CD4-positive, alpha-beta T cell (primary cell): ENCODE measurements at places on chromosomes 1 and 21. TPM values are rescaled to one million over a fixed set of nuclear protein-coding genes. Genes with fewer than 3 reads are reported as not detected.

DNA sequence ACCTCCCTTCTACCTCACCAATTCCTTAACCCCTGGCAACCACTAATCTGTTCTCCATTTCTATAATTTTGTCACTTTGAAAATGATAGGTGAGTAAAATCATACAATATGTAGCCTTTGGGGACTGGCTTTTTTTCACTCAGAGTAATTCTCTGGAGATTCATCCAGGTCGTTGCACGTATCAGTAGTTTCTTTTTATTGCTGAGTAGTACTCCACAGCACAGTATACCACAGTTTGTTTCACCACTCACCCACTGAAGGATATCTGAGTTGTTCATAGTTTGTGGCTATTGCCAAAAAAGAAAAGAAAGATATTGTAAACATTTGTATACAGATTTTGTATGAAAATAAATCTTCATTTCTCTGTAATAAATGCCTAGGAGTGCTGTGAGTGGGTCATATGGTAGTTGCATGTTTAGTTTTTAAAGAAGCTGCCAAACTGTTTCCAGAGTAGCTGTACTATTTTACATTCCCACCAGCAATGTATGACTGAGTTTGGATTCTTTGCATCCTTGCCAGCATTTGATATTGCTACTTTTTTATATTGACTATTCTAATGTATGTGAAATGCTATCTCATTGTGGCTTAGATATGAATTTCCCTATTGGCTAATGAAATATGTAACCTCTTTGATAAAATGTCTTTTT lies 3.7 kb downstream of the CHD1L start:
- DNase-seq = no peak
- H3K4me3 ChIP-seq = no peak overlapping the region
- peaks cover 25% of the 10 kb centered on the region for H3K4me1 ChIP-seq
- H3K27ac ChIP-seq = no peak overlapping the region

- peaks cover 37% of the 10 kb centered on the region for H3K4me1 ChIP-seq
- H3K36me3 ChIP-seq = no peaks in the 10 kb centered on the region
- H3K4me3 ChIP-seq = no peak overlapping the region
- no peaks in the 10 kb centered on the region for H3K27me3 ChIP-seq
- no peak for DNase-seq
Observed at GRCh38 chr1:234720709-234721441, 110.9 kb upstream of the IRF2BP2 start.

- no peak overlapping the region for H3K4me3 ChIP-seq
- peaks cover 13% of the 10 kb centered on the region for H3K36me3 ChIP-seq
- no peaks in the 10 kb centered on the region for H3K4me1 ChIP-seq
- no peak for DNase-seq
- H3K27ac ChIP-seq = no peak overlapping the region
Observed at GRCh38 chr1:61790837-61791236, 48.6 kb downstream of the PATJ start.

The INAVA gene
- total RNA-seq = 0.22 TPM
